ENCODE measurements at places on chromosomes 1 and 21.

- DNase-seq: no peak
These were observed 3.3 kb upstream of the C1orf174 start for GRCh38 chr1:3903141-3904005.

- no peak for DNase-seq
These were observed 239.4 kb upstream of the ST6GALNAC5 start for GRCh38 chr1:76627901-76628300.

DNA sequence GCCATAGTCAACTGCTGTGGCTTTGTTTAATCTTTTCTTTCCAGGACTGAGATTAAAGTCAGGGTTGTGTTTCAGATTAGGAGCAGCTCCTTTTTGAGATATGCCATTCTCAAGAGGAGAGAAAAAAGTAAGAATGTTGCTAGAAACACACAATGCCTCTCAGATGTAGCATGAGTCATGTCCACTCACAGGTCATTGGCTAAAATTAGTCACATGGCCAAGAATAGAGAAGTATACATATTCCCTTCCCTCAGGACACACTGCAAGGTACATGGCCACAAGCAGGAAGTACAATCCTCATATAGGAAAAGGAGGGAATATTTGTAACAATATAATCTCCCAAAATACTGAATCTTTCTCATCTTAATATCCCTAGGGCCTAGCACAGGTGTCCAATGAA lies 141.9 kb upstream of the PTBP2 start:
- no peak for DNase-seq

DNA sequence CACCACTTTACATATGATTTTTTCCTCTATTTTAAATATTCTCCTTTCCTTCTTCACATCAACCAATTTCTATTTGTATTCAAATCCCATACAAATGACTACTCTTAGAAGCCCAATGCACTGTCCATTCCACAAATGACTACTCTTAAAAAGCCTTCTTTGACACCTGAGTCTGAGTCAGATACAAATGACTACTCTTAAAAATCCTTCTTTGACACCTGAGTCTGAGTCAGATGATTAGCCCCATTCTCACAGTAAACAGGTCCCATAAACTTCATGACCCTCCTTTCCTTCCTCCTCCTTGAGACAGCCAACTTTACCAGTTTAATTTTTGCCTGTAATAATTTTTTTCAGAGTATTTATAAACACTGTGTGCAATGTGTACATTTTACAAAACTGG lies 231.3 kb upstream of the USP25 start:
- DNase-seq: no peak

- no peak for DNase-seq
These were observed 148.0 kb upstream of the LMO4 start for GRCh38 chr1:87180682-87181081.

DNA sequence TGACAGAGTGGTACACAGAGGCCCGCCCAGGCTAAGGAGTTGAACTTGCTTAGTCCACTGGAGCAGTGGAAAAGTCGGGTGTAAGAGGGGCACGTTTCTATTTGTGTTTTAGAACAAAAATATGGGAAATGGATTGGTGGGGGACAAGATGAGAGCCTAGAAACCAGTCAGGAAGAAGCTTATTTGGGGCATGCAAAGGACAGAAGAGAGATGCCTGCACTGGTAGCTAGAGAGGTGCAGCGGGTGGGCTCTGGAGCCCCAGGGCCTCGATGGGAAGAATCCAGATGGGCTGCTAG lies 1.2 kb upstream of the LIN9 start:
- DNase-seq: no peak

- peak; percentile 33 for DNase-seq
These were observed 95.4 kb downstream of the RNF220 start for GRCh38 chr1:44500181-44501046.

DNA sequence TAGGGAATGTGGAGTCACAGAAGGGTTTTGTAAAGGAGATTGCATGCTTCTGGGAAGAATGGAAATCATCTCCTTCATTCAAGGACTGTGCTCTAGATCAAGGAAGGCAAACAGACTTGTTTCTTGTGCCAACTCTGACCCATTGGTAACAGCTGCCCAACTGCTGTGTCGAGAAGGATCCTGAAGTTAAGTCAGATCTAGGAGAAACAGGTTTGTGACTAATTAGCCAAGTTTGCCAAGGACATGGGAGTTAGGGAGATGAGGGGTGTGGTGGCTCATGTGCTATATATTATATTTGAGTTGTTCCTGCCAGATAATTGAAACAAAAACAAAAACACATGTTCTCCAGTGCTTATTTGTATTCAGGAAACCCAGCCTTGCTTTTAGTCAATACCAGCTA lies 251.2 kb upstream of the USP24 start:
- no peak for DNase-seq

DNA sequence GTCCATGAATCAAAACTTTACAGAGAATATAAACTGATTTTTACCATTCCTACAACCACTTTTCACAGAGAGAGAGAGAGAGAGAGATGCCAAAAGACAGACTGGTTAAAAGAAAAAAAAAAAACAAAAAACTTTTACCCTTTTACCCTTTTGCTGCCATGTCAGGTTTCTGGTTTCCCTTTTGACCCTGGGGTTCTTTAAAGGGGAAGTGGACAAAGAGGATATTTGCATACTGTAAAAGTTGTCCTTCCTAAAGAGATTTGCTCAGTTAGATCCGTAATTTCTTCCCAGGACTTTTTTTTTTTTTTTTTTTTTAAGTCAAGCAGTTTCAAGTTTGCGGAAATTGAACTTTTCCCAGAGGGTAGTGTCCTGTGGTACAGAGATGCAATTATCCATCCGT lies 287.8 kb upstream of the RGS18 start:
- no peak for DNase-seq

- peak; percentile 82 for DNase-seq
These were observed 11.3 kb upstream of the BMP8B start for GRCh38 chr1:39799770-39800470.

GRCh38 chr1:192167911-192168700 lies 9.8 kb downstream of the RGS18 start:
- DNase-seq: no peak

DNA sequence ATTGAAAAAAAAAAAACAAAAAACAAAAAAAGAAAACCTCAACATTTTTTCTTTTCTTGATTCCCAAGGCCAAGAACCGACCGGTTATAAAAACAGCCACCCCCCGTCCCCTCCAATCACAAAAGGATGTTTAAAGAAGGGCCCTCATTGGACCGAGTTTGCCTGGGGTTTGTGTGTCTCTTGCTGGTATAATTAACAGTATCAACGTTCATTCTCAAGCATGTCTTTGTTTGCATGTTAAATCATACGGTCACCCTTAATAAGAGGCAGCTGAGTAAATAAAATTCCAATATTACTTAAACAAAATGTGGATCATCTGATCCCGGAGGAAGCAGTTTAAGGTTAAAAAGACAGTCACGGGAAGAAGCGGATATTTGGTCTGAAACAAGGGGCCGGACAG lies 201.1 kb downstream of the PRDM2 start:
- no peak for DNase-seq

- no peak for DNase-seq
These were observed 911.1 kb downstream of the KCNT2 start for GRCh38 chr1:195697130-195697529.

GRCh38 chr21:34372321-34372720 lies 3.0 kb upstream of the SMIM11 start:
- DNase-seq: no peak

- no peak for DNase-seq
These were observed 7.6 kb downstream of the MAN1C1 start for GRCh38 chr1:25624156-25624555.

- no peak for DNase-seq
These were observed 133.6 kb downstream of the DPYD start for GRCh38 chr1:97787231-97787630.

- no peak for DNase-seq
These were observed 13.9 kb upstream of the C1orf141 start for GRCh38 chr1:67148516-67149178.

DNA sequence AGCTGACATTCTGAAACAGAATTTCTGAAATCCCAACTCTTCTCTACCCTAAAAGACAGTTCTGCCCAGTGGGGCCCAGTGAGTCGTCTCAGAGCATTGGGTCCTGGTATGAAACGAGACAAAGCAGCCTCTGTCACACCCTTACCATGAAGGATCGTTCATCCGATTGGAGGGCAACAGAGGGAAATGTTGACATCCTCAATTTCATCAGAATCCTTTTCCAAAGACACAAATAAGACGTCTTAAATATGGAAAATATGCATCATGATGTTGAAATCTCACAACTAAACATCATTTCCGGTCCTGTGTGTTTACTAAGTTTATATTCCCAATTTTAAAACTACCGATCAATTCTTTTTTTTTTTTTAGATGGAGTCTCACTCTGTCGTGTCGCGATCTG lies 112.1 kb upstream of the SLC45A1 start:
- no peak for DNase-seq

GRCh38 chr1:186154651-186155050 lies 220.4 kb downstream of the TPR start:
- no peak for DNase-seq

DNA sequence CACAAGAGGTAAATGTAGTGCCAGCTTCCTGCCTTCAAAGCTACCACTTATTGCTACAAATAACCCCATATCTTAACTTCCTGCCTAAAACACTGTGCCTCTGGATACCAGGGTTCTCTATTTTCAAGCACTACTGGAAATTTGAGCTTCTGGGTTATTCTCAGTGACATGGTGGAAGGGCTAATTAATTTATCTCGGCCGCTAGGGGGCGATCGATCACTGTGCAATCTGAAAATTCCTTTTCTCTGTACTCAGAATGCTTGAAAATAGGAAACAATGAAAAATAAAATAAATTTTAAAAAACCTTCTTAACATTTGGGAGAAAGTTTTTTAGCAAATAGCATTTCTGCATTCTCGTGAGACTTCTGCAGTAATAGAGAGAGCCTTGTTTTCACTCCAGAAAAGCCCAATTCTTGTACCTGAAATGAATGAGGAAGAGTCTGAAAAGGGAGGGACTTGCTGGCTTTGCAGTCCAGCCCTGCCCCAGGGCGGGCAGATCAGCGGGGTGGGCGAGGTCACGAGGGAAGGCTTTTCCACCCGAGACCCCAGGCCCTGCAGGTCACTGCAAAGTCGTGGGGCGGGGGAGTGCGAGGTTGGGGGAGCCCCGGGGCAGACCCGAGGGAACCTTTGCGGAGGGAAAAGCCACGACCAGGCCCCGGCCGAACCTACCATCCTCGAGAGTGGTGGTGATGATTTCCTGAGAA lies 276.7 kb downstream of the PCP4 start:
- DNase-seq: peak; percentile 53

DNA sequence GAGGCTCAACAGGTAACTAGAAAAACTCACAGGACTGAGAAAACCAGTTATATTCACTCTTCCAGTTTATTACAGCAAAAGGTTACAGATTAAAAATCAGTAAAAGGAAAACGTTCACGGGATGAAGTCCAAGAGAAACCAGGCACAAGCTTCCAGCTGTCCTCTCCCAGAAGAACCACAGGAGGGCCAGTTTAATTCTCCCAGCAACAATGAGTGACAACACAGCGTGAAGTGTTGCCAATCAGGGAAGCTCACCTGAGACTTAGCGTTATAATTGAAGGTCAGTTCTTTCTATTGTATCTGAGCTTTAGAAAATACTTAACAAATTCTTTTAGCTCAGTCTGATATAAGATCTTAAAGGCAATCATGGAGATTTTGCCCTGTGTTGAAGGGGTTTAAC lies 65.2 kb upstream of the TNR start:
- DNase-seq: no peak

DNA sequence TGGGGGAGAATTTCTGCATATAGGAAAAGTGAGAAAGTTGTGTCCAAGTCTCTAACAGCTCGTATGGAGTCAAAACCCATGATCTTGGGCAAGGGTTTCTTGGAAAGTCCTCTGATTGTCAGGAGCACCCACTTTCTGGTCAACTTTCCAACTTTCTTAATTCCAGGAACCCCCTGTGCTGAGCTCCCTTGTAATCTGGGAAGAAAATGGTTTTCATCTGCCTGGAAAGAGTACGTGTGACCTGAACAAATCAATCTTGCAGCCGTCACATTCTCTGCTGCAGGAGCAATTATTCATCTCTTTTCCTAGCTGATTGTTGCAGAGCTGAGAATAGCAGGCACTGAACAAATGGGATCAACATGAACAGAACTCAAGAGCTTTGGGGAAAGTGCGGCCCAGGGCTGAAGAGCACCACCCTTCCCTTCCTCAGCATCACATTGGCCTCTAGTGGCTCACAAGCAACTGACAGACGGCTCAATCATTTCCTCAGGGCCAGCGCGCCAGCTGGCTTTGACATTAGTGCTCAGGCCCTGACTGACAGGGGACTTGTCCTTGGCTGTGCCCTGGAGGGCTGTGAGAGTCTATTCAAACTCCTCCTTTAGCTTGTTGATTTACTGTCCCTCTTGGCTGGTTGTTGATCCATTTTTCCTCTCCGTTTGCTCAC lies 295.2 kb downstream of the HLX start:
- no peak for DNase-seq

DNA sequence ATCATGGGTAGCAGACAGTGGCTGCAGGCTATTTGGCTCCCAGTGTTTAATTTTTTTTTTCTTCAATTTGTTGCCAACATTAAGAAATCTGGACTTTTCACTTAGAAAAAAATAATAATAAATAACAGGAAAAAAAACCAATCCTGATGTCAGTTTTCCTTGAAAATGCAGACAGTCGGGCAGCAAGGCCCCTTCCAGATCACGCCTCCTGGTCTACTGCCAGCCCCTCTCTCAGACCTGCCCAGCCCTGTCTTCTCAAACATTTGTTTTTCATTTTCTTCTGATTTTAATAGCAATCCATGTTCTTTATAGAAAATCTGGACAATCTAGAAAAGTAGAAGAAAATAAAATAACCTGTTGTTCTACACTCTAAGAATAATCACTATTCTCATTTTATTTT lies 15.5 kb downstream of the IFNGR2 start:
- DNase-seq: no peak

GRCh38 chr1:183600634-183601033 lies 10.4 kb upstream of the NCF2 start:
- DNase-seq: no peak

DNA sequence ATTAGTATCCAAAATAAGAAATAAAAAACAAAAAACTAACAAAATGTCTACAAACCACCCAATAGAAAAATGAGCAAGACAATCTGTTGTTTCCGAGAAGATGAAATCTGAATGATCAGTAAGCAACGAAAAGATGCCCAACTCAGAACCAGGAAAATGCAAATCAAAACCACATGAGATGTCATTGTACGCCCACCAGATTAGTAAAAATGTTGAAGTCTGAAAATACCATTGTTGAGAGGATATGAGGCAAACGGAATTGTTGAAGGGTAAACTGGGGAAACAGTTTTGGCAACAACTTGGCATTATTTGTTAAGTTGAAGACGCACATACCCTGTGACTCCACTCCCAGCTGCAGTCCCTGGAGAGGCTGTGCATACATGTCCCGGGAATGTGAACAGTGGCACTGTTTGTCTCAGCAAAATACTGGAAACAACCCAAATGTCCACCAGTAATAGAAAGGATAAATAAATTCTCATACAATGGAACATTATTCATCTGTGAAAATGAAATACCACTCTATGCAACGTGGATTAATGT lies 10.6 kb downstream of the ZBTB17 start:
- no peak for DNase-seq

GRCh38 chr21:25572861-25573310 lies 34.4 kb downstream of the MRPL39 start:
- no peak for DNase-seq

GRCh38 chr1:177309880-177310279 lies 139.1 kb downstream of the BRINP2 start:
- no peak for DNase-seq
